ENCODE measurements at places on chromosomes 12 and 14.

DNA sequence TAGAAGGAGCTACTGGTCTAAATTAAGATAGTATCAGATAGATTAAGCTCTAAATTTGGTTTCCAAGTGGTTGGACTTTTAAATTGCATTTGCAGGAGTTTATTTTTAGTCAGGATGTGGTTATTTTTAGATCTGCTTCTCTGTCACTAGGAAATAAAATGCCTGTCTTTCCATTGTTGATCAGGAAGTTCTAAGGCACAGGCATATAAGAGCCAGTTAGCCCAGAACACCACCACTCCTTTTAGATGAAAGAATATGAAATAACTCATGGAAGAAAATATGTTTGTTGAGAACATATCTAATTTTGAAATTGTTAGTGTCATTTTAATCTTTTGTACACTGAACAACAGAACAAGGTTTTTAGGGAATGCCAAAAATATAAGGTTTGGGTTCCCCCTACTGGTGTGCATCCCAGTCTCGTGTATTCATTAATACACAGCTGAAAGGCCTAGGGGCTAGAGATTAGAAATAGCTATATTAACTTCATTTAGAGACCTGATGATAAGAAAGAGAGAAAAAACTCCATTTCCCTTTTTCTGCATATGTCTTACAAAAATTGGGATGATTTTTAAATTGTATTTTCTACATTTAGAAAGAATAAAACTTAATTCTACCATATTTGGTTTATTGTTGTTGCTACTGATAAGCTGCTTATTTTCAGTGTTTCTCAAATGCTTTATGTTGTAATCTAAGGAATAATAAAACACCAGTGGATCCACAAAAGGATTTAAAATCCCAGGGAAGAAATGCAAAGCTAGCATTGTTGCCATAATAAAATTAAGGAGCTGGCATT, 67.2 kb downstream of the RIC8B start:
- no peak for DNase-seq

DNA sequence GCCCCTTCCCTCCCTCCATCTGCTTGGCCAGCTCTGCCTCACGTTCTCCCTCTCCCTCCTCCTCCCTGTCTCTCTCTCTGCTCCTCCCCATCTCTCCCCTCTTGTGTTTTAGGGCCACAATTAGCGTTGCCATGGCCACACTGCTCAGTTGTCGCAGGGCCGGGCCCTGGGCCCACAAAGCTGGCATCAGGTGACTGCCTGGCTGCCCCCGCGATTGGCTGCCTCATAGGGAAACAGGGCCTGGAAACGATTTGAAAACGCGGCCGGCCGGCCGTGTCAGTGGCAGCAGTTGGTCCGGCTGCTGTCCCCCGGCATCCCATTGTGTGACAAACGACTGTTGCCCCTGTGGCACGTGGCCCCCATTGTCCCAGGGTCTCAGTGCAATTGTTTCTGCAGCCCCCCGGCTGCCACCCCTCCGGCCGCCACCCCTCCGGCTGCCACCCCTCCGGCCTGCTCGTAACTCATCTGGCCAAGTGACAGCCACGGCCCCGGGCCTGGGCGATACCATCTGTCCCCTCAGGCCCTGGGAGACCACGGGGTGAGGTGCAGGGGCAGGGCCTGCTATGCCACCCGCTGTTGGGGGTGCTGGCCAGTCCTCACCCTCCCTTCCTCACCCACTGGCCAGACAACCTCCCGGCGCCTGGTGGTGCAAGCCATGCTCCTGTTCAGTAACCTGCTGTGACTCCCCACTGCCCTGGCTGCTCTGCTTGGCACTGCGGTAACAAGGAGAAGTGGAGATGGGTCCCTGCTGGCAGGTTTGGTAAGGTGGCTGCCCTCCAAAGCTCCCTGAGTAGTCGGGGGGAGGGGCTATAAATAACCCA, 17.4 kb downstream of the FOXN4 start:
- no peak for DNase-seq

- no peak for DNase-seq
Measured at GRCh38 chr12:132482771-132483170, 7.2 kb upstream of the FBRSL1 start.

GRCh38 chr14:34498684-34499412, 36.8 kb upstream of the SPTSSA start:
- DNase-seq: no peak

DNA sequence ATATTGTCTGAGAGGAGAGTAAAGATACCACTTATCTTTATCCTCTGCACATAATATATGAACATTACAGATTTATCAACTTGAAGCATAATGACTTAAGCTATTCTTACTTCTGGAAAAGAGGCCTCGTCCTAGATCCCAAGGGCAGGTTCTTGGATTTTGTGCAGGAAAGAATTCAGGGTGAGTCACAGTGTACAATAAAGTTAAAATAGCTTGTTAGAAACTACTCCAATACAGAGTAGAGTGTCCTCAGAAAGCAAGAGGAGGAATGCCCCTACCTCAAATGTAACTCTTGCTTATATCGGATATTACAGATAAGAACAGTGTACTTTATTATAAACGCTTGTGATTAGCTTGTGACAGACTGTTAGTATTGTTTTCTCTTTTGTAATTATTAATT, 41.9 kb upstream of the ABCC9 start:
- no peak for DNase-seq

- DNase-seq: no peak
Measured at GRCh38 chr12:32926963-32927362, 30.4 kb upstream of the PKP2 start.

GRCh38 chr12:131605304-131605829, 105.5 kb upstream of the SFSWAP start:
- DNase-seq: no peak

- no peak for DNase-seq
Measured at GRCh38 chr12:121181181-121181580, 28.7 kb upstream of the P2RX4 start.

DNA sequence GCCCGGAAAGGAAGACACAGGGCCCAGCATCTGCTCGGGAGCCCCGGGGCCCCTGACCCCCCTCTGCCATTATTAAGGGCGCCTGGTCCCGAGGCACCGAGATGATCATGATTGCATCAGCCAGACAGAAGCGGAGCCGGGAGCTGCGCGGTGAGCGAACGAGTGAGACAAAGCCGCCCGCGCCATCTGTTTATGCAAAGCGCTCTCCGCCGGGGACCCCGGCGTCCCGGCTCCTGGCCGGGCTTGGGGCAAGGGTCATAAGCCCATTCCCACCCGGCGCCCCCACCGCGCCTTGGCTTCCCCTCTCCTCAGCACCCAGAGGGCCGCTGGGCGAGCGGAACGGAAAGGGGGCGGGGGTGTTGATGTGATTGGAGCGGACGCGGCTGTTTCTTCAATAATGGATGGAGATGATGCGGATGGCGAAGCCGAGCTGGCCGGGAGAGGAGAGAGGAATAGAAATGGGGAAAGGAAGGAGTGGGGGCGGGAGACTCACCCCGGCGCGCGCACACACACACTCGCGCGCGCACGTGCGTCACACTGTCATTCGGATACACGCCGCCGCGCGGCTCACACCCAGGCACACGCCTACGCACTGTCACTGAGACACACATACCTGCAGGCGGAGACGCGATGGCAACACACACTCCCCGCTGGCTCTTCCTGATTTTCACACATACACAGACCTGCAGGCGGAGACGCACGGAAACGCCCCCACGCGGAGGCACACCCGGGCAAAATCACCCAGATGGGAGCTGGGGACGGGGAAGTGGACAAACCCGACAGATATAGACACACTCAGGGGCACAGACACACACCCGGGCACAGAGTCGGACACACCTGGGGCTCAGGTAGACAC, 10.7 kb downstream of the STAC3 start:
- peak; percentile 79 for DNase-seq

DNA sequence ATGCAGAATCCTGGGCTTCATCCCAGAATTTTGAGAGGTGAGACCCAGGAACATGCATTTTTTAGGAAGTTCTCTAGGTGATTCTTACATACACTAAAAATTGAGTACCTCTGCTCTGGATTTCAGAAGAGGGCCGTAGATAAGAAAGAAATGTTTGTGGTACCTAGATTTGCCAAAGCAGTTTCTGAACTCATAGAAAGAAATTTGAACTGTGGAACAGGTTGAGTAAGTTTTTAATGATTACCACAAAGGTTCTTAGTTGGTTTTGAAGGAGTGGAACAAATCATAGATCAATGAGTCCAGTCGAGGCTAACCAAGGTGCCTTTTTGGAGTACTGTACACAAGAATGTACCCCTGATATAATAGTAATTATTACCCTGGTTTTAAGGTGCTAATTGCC, 24.9 kb downstream of the TTLL5 start:
- no peak for DNase-seq

DNA sequence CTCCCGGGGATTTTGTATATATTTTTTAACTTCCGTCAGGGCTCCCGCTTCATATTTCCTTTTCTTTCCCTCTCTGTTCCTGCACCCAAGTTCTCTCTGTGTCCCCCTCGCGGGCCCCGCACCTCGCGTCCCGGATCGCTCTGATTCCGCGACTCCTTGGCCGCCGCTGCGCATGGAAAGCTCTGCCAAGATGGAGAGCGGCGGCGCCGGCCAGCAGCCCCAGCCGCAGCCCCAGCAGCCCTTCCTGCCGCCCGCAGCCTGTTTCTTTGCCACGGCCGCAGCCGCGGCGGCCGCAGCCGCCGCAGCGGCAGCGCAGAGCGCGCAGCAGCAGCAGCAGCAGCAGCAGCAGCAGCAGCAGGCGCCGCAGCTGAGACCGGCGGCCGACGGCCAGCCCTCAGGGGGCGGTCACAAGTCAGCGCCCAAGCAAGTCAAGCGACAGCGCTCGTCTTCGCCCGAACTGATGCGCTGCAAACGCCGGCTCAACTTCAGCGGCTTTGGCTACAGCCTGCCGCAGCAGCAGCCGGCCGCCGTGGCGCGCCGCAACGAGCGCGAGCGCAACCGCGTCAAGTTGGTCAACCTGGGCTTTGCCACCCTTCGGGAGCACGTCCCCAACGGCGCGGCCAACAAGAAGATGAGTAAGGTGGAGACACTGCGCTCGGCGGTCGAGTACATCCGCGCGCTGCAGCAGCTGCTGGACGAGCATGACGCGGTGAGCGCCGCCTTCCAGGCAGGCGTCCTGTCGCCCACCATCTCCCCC, 777 bp downstream of the ASCL1 start:
- DNase-seq: peak; percentile 46

GRCh38 chr14:93142854-93143652, 27.3 kb upstream of the ITPK1 start:
- DNase-seq: no peak

DNA sequence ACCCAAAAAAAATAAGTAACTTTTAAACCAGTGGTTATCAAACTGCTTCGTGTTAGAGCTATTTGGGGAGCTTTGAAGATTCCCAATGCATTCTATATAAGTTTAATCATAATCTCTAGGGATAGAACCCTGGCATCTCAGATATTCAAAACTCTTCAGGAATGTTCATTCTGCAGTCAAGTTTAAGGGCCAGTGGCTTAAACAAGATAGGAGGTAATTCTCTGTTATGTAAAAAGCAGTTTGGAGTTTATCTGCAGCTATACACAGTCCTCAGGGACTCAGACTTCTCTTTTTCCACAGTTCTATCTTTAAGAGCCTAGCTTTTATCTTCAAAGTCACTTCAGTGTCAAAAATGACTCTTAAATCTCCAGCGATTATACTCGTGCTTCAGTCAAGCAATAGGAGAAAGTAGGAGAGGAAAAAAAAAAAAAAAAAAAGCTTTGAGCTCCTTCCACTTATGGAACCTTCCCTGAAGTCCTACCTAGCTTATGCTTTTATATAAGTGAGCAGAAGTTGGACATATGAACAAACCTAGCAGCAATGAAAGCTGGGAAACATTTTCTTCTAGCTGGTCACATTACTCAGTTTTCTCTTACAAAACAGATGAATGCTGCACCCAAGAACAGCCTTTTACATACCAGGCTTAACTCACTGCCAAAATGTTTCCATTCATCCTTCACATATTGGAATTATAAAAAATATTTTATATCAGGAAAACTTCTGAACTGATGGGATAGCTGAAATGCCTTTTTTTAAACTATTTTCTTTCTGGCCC, 302.8 kb downstream of the FSCB start:
- no peak for DNase-seq

GRCh38 chr12:123132951-123133619, 17.8 kb downstream of the PITPNM2 start:
- DNase-seq: no peak

GRCh38 chr12:58537278-58537677, 383.0 kb downstream of the LRIG3 start:
- DNase-seq: no peak

DNA sequence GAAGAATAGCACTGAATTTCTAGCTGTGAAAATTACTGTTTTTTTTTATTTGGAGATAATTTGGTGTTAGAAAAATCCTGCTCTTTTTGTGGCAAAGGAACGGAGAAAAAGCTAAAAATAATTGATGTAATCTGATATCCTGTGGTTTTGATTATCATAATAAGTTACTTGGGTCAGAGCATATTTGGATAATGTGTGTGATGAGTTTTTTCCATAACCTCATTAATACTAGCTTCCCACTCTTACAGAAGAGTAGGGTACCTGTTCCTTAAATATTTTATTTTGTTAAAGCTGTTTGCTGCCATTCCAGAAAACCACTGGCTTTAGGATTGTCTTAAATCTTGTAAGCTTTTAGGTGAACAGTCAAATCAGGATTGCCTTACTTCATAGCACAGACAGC, 4.7 kb downstream of the PSMC6 start:
- DNase-seq: no peak

DNA sequence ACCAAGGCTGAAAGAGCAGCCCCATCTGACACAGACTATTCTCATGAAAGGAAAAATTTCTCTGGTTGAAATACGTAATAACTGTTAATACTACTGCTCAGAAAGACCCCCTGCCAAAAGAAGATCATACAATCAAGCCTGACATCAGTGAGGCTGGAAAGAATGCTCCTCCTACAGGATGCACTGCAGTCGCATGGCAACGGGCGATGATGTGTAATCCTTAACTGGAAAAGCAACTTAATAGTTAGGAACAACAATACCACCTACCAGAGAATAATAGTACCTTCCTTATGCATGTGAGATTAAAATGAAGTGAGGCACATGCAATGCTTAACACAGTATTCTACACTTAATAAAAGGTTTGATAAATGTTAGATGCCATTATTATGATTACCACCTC, 1.2 kb upstream of the GOLGA5 start:
- DNase-seq: no peak

GRCh38 chr14:100645196-100645981, 58.2 kb upstream of the BEGAIN start:
- peak; percentile 85 for DNase-seq
